ENCODE measurements at places on chromosomes 7 and 10.

GRCh38 chr7:27101957-27102580, 414 bp downstream of the HOXA2 start:
- DNase-seq: no peak

- no peak for DNase-seq
These were observed 245.6 kb downstream of the SLC25A13 start for GRCh38 chr7:96076350-96076707.

GRCh38 chr10:109306698-109307097, 616.6 kb downstream of the XPNPEP1 start:
- no peak for DNase-seq

DNA sequence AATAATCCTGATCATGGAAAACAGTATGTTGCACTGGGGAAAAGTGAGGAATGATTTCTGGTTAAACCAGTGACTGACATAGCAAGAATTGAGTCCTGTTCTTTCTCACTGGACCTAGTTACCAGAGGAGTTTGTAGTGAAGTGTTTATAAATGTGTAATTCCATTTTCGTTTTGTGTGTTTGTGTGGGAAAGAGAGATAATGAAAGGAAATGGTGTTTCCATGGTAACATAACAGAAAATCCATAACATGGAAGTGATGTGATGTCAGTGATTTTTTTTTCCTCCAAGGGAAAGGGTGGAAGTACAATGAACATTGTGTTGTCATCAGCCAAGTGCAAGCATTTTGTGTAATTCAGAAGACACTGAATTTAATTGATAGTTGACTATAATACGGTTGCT, 283.9 kb downstream of the PLXDC2 start:
- DNase-seq: no peak

GRCh38 chr7:80540836-80541235, 29.0 kb upstream of the GNAT3 start:
- no peak for DNase-seq

- DNase-seq: no peak
These were observed 903 bp downstream of the ZNF655 start for GRCh38 chr7:99559175-99559915.

DNA sequence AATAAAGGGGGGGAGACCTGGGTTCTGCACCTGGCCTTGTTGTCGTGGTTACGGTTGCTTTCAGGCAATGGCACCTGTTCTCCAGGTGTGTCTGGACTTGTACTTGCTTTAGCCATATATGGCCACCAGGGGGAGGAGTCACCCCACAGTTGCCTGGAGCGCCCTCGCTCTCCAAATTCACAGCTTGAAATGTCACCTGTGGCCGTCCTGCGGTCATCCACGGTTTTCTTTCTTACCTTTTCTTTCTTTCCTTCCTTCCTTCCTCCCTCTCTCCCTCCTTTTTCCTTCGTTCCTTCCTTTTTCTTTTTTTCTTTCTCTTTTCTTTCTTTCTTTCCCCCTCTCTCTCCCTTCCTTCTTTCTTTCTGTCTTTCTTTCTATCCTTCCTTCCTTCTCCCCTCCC, 157.2 kb upstream of the ZNF92 start:
- DNase-seq: no peak

DNA sequence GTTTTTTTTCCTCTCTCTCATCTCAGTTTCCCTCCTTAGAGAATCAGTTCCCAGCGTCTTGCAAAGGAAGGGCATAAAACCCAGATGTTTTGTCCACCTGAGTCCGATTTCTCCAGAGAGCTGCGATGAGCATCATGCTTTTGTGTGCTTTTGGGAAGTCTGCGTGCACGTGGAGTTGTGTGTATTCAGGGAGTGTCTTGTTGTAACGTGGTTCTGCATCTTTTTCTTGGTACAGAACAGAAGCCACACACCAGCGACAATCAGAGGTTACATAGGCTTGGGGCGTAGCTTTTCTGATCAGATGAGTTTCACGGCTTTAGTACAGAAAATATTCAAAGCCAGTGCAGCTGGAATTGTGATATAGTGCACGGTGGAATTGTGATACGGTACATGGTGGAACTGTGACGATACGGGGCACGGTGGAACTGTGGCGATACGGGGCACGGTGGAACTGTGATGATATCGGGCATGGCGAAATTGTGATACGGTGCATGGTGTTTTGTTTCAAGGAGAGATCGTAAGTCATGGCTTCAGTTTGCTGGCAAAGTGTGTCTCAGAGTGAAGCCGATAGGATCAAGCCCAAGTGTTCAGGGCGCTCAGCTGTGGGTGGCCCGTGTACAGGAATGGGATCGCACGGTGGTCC, 32.8 kb downstream of the FOXK1 start:
- DNase-seq: no peak

DNA sequence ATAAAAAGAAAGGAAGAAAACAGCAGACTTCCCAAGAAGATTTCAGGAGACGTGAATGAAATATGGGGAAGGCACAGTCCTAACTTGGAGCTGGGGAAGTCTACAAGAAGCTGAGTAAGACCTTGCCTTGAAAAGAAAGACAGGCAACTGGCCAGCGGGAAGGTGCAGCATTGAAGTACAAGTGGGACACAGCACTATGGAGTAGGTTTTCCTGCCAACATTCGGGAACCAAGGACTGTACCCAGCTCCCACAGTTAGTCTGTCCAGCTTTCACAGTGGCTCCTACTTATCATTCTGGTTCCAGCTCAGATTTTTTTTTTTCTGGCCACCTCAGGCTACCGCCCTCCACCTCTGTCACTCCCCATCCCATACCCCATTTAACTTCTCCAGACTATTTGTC, 10.0 kb downstream of the HPS1 start:
- no peak for DNase-seq

DNA sequence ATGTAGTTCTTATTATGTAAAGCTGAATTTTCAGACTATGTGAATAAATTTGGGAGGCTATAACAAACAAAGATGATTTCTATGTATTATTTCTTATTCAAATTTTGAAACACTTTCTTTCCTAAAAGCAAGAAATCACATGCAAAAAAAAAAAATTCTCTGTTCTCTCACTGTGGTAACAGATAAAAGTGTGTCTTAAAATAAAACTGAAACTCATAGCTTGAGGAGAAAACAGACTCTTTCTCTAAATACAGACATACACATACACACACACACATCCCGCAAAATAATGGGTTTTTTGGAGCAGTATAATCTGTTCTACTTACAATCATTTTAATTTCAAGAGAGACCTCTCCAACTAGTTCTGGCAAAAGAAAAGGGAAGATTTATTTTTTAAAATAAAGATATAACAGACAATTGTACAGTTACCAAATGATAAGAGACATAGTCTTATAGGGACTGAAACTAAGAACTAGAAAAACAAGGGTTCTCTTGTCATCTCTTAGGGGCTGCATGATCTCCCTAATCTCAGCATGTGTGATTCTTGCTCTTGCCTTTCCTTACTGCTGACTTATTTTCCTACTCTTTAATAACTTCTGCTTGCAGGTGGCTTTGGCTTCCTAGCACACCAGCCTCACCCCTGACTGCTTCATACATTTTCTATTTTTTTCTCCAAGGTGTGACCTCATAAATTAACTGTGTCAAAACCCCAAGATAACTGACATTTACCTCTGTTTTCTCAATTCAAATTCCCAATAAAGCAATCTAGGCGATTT, 483.5 kb upstream of the POT1 start:
- DNase-seq: no peak

GRCh38 chr7:107966711-107967110, 36.2 kb downstream of the LAMB1 start:
- DNase-seq: no peak

DNA sequence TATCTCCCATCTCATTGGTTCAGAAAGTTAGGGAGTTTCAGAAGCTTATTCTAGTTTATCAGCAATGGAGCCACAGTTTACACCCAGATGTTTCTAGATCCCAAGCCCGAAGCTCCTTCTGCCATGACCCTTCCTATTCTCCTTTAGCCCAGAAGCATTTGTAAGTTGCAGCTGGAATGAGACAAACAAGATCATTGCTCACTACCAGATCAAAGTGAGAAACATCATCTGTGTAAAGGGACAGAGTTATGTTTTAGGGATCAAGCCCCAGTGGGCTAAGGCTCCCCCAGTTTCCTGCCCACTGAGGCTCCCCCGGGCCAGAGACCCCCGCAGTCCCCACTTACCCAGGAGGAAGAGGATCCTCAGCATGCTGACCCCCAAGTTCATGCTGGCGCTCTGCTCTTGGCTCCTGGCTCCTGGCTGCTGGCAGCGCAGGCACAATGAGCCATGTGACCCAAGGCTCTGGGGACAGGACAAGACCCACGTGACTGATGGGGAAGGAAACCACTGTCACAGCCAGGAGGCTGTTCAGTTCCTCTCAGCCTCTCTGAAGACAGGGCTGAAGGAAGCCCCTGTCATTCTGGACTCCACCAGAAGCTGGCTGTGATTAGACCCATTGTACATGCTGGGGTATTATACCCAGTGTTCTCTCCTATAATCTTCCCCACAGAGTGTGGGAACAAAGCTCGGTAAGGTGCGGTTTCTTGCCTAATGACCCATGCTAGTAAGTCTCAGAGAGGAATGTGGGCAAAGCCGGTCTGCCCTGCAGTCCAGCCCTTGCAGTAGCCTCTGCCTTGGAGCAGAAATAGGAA, at the start of gene TMEM273:
TSS of gene TMEM273 (minus strand) at position 442 of the 812 bp plus-strand sequence. CDS start at position 387, 55 bp downstream.
- DNase-seq: no peak

GRCh38 chr10:77565590-77566023, 72.0 kb downstream of the KCNMA1 start:
- DNase-seq: no peak

- no peak for DNase-seq
These were observed 3.7 kb downstream of the OGA start for GRCh38 chr10:101814466-101815071.

GRCh38 chr7:79806161-79806734, 328.4 kb upstream of the GNAI1 start:
- no peak for DNase-seq

GRCh38 chr10:103278537-103278823, 1.5 kb downstream of the INA start:
- no peak for DNase-seq

- DNase-seq: no peak
These were observed 30.9 kb downstream of the DNAJC1 start for GRCh38 chr10:21972584-21972983.

DNA sequence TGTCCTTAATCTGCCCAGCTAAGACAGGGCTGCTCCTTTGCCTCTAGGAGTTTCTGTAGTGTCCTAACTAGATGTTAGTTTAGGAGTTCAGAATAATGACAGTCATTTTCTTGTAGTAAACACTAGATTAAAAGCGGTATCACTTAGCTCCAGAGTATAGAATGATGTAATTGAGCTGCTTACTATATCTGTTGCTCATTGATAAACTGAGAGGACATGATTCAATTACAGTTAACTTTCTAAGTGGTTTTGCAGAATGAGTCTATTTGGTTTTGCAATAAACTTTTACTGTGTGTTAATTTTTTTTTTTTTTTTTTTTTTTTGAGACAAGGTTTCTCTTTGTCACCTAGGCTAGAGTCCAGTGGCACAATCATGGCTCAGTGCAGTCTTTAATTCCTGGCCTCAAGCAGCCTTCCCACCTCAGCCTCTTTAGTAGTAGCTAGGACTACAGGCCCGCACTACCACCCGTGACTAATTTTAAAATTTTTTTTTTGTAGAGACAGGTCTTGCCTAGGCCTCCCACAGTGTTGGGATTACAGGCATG, 1.8 kb downstream of the STMP1 start:
- DNase-seq: no peak

DNA sequence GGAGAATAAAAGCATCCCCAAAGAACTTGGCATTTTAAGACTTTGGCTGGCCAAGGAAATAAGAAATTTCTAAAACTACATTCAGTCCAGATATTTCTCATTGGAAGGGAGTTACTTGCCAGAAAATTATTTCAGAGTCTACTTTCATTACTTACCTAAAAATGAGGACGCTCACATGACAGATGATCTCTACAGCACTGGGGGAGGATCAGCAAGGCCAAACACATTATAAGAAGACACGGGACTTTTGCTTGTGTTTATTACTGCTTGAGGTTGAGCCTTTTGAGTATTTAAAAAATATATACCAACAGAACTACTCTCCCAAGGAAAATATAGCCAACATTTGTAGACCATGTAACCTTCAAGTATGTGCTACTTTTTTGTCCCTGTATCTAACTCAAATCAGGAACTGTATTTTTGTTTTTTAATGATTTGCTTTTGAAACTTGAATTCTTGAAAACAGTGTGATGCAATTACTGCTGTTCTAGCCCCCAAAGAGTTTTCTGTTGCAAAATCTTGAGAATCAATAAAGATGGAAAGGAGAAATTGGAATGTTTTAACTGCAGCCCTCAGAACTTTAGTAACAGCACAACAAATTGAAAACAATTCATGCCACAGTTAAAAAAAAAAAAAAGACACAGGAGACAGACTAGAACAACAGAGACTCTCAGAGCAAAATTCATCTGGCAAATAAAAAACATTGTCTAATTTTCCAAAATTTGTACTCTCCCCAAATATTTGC, 128.1 kb downstream of the ZNF438 start:
- DNase-seq: no peak

DNA sequence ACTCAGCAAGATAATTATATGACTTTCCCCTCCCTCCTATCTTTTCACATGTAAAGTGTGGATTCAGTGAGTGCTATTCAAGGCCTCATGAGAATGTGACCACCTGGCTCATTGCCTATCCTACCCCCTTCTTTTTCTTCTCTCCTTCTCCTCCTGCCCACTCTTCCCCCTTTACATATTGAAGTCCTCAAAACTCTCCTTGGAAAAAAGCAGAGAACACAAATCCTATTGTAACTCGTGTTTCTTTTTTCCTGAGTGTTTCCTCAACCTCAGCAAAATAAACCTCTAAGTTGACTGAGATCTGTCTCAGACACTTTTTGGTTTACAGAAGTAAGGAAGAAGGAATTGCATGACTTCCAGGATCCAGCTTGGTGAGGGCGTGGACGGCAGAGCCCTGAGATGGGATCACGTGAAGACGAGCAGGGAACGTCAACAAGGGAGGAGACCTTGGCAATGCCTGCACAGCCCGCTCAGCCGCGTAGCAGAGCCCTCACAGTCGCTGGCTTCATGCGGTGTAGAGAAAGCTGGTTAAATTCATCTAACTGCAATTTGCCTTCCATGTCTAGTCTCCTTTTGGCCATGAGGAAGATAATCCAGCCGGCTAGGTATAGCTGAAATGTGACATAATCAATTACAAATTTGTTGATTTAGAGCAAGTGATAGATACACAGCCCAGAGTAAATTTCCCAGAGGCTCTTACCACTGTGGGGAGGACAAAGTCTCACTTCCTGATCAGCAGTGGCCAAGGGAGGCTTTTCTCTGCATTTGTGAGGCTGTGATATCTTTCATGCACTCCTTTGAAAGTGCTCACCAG, 75.7 kb downstream of the LYZL2 start:
- no peak for DNase-seq

DNA sequence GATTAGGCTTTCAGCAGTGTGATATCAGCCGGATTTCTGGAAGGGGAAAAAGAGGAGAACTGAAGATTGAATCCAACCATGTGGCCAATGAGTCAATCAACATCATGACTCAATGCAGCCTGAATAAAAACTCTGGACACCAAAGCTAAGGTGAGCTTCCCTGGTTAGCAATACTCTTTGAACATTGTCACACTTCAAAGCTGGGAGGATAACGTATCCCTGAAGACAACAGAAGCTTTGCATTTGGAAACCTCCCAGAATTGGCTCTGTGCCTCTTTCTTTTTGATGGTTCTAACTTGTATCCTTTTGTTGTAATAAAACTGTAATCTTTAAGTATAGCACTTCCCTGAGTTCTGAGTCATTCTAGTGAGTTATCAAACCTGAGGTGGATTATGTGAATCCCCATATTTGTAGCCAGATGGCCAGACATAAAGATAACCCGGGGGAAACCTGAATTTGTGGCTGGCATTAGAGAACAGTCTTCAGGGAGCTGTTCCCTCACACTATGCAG, 284.4 kb downstream of the IPMK start:
- no peak for DNase-seq

All from AG04450 (cell line).